Activated T-helper 1 cell treated with anti-CD3 and anti-CD28 coated beads, Interleukin-12 subunit alpha, Interleukin-12 subunit beta, Interleukin-2, Interleukin-4 antibody, amounts not matched to agents 30 ng/mL and 10 ng/mL and 1 ng/mL, durations not matched to agents 14 hours and 24 hours and 36 hours (primary cell): ENCODE measurements at places on chromosomes 7 and 10.

GRCh38 chr10:90313576-90314325, 544.1 kb downstream of the HTR7 start:
- no peak for DNase-seq

DNA sequence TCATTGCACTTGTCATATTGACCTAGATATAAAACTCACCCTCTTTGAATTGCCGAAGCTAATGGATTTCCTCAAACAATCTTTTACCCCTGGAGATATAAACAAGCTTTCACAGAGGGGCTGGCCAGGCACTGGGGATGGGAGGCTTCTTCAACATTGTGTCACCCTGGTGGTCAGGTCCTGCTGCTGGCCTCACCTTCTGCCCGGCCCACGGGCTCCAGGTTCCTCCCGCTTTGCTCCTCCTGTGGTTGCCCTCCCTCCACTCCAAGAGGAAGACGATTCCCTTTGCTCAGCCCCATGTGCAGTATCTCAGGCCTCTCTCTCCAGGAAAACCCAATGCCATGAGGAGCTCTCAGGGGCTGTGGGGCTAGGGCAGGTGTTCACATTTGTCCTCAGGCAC, 118.1 kb upstream of the ADCY1 start:
- DNase-seq, result no peak

DNA sequence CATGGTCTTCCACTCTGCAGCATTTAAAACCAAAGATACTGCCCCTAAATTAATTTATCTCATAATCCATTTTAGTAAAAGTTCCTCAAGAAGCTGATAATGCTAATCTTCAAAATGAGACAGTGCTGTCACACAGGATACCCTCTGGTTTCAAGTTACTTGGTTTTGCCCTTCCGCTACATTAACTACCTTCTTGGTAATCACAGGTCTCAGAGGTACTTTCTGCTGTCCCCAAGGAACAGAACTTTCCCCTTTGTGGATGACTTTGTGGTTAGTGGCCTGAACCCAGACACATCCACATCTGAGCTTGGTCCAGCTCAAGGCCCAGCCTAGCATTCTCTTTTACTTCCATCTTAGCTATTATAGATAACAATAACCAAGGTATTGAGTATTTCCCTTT, 88.8 kb upstream of the TMEM26 start:
- DNase-seq, result no peak

DNA sequence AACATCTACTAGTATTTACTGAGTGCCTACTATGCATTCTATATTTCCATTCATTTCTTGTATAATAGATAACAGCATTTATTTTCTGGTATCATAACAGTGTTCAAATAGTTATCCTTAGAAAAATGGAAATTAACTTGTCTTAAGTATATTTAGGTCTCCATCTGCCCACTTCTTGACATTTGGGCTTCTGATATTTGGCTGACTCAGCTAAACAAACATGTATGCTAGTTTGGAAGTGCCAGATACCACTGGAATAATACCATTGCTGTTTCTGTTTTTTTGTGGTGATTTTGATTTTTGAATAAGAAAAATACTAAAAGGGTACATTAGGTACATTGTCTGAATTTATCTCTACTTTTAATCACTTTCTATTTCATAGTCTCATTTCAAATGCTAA, 169.2 kb downstream of the ST7 start:
- no peak for DNase-seq

DNA sequence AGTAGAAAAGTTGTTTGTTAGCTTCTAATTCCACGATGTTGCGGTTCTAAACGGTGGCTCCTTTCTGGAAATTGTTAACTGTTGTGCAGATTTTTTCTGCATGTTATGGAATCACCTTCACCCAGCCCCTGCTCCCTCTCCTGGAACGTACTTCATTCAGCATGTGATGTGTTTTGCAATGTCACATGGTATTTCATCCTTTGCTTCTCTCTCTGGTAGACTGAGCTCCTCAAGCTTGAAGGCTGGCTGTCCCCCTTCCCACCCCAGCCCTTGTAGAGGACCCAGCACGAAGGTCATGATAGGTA, 4.4 kb downstream of the PPP2R2D start:
- DNase-seq, result no peak
